Activated CD8-positive, alpha-beta memory T cell treated with anti-CD3 and anti-CD28 coated beads, Interleukin-2, amount 10 ng/mL, durations not matched to agents 7 days and 5 days (primary cell): ENCODE measurements at places on chromosomes 5 and 9. TPM values are rescaled to one million over a fixed set of nuclear protein-coding genes. Genes with fewer than 3 reads are reported as not detected.
A peak's percentile ranks its signal among the peaks of the same experiment; 100 is the strongest.

Gene OLFM1
- total RNA-seq = not detected

Gene PCDH12
- 0.19 TPM for total RNA-seq

Gene IRX1
- not detected for total RNA-seq

- H3K36me3 ChIP-seq = no peaks in the 10 kb centered on the region
- H3K4me1 ChIP-seq = no peaks in the 10 kb centered on the region
- H3K4me3 ChIP-seq = no peak overlapping the region
- no peak for DNase-seq
Measured at GRCh38 chr9:93247099-93247865, 63.3 kb downstream of the WNK2 start.

DNA sequence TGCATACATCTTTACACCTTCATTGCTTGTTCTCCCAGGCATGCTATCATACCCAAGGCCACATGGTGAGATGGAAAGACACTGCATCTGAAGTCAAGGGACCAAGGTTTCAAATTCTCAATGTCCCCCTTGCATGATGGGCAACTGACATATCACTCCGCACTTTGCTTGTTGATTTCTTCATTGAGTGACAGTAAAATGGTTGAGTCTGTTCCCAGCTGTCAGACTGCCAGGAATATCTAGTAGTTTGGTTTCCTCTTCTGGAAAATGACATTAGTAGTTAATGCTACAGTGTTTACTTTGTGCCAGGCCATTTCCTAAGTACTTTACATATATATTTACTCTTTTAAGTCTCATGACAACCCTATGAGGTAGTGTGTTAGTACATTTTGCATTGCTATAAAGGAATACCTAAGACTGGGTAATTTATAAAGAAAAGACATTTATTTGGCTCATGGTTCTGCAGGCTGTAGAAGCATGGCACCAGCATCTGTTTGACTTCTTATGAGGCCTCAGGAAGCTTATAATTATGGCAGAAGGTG is 114.4 kb downstream of the PCSK1 start:
- no peak for DNase-seq
- peaks cover 9% of the 10 kb centered on the region for H3K27me3 ChIP-seq
- no peak overlapping the region for H3K27ac ChIP-seq
- H3K4me3 ChIP-seq = no peak overlapping the region
- no peaks in the 10 kb centered on the region for H3K4me1 ChIP-seq
- no peaks in the 10 kb centered on the region for H3K36me3 ChIP-seq

DNA sequence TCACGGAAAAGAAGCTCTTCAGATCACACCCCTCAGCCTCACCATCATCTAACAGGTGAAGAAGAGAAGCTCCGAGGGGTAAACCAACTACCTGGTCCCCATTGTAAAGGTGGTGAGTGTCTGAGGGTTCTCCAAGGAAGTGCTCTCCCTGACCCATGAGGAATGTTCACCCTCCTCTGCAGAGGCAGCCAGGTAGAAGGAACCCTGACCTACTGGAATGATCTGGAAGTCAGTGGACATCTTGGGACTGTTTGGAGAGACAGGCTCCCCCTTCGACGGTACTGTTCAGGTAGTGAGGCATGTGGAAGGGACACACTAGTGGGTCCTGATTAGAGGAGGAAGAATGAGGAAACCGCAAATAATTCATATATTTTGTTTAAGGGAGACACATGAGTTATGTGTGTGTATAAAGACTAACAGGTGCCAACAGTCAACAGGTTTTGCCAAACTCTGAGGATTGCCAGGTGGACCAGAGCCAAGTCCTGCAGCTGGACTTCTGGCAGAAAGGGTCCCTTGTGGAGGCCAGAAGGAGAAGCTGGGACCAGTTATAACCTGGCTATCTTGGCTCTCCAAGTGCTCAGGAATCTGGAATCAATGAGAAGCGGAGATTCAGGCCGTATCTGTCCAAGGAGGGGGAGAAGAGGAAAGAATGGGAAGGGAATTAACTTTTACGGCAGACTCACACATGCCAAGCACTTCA is 3.0 kb upstream of the ZBTB34 start:
- H3K27me3 ChIP-seq = peaks cover 41% of the 10 kb centered on the region
- H3K36me3 ChIP-seq = no peaks in the 10 kb centered on the region
- no peak overlapping the region for H3K27ac ChIP-seq
- DNase-seq = no peak

DNA sequence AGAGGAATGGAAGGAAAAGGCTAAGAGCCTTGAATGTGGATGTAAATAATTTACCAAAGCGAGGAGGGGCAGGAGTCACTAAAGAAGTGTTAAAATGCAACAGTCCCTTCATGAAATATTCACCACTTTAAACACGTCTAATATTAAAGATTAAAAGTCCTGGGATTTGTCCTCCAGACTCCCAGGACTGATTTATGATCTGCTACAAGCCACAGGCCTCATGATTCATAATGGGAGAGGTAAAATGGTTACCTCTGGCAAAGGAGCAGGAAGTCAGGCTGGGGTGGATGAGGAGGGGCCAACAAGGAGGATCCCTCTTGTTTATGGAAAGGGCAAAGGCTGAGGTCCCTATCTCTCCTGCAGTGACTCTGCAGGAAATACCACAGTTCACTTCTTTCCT is 292.4 kb downstream of the TRIM32 start:
- no peak overlapping the region for H3K4me3 ChIP-seq
- H3K4me1 ChIP-seq = no peaks in the 10 kb centered on the region

Gene LOX
- total RNA-seq = not detected

GRCh38 chr9:37914701-37915358 is 10.9 kb upstream of the SLC25A51 start:
- DNase-seq = no peak
- H3K4me3 ChIP-seq = no peak overlapping the region
- no peak overlapping the region for H3K27ac ChIP-seq
- peaks cover 2% of the 10 kb centered on the region for H3K4me1 ChIP-seq
- no peaks in the 10 kb centered on the region for H3K27me3 ChIP-seq

- no peak for DNase-seq
- no peaks in the 10 kb centered on the region for H3K27me3 ChIP-seq
- H3K4me3 ChIP-seq = no peak overlapping the region
- H3K36me3 ChIP-seq = peaks cover 6% of the 10 kb centered on the region
- H3K4me1 ChIP-seq = peaks cover 14% of the 10 kb centered on the region
- no peak overlapping the region for H3K27ac ChIP-seq
Measured at GRCh38 chr5:154293219-154293618, 102.7 kb downstream of the GALNT10 start.

Gene ENTREP1
- total RNA-seq = not detected

Gene CATSPER3
- 0.82 TPM for total RNA-seq

DNA sequence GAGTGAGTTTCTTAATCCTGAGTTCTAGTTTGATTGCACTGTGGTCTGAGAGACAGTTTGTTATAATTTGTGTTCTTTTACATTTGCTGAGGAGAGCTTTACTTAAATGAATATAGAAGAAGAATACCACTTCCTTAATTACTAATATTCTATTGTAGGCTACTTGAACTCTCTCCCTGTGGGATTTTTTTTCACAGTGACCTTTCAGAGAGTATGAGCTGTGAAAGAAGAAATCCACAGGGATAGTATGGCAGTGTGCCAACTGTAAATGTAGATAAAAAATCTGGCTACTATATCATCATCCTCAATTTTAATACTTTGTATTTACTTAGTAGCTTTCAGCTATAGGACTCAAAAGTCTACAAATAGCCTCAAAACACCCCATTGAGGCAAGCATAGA is 67.3 kb downstream of the COMMD10 start:
- peaks cover 3% of the 10 kb centered on the region for H3K36me3 ChIP-seq
- DNase-seq = no peak
- no peak overlapping the region for H3K27ac ChIP-seq
- no peaks in the 10 kb centered on the region for H3K4me1 ChIP-seq
- H3K4me3 ChIP-seq = no peak overlapping the region

Gene OR1K1
- total RNA-seq = not detected

GRCh38 chr5:5685737-5686136 is 263.3 kb downstream of the ICE1 start:
- no peaks in the 10 kb centered on the region for H3K36me3 ChIP-seq
- no peak overlapping the region for H3K27ac ChIP-seq
- DNase-seq = no peak
- H3K27me3 ChIP-seq = peaks cover 10% of the 10 kb centered on the region
- no peaks in the 10 kb centered on the region for H3K4me1 ChIP-seq

- no peaks in the 10 kb centered on the region for H3K36me3 ChIP-seq
- no peak overlapping the region for H3K4me3 ChIP-seq
- no peak for DNase-seq
- no peaks in the 10 kb centered on the region for H3K4me1 ChIP-seq
Measured at GRCh38 chr9:107592424-107592823, 102.9 kb upstream of the KLF4 start.

GRCh38 chr5:163439092-163439425 is 1.7 kb downstream of the CCNG1 start:
- peaks cover 37% of the 10 kb centered on the region for H3K4me1 ChIP-seq
- H3K27ac ChIP-seq = peak overlapping the region; percentile 52
- peaks cover 43% of the 10 kb centered on the region for H3K36me3 ChIP-seq
- peak overlapping the region; percentile 92 for H3K4me3 ChIP-seq

DNA sequence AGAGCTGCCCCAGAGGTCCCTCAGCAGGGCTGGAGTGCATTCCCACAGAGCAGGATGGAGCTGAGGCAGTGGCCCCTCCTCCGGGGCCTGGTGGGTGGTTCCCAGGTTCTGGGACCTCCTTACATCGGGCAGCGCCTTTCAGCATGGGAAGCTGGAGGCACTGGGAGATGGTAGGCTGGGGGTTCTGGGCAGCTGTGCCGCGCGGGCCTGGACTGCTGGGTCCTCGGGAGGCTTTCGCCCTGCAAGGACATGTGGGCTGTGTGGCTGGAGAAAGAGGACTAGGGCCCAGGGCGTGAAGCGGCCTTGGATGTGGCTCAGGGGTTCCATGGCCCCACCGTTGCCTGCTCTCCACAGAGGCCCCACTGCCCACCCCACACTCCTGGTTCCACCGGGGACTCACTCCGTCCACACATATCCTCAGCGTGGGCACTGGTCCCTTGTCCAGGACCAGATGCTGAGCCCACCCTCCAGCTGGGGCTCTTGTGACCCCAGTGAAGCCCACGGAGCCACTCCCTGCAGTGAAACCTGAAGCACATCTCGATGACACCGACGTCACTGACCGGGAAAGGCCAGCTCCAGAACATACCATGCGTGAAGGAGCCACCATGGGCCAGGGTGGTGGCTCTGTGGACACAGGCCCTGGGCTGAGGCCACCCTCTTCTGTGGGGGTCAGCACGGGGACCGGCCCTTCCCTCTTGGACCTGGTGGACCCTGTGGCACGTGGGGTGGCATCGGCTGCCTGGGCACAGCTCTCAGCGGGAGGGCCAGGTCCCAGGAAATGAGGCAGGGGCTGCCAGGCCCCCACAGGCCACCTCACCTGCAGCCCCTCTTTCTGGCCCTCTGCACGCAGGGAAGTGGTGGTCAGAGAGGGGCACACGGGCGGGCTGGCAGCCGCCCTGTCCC is 31.5 kb upstream of the NKD2 start:
- peaks cover 10% of the 10 kb centered on the region for H3K27me3 ChIP-seq
- peaks cover 19% of the 10 kb centered on the region for H3K4me1 ChIP-seq
- no peak overlapping the region for H3K27ac ChIP-seq
- no peak overlapping the region for H3K4me3 ChIP-seq

GRCh38 chr5:34551911-34552433 is 104.2 kb upstream of the RAI14 start:
- no peaks in the 10 kb centered on the region for H3K4me1 ChIP-seq
- H3K27ac ChIP-seq = no peak overlapping the region
- peaks cover 6% of the 10 kb centered on the region for H3K27me3 ChIP-seq
- DNase-seq = no peak

- H3K36me3 ChIP-seq = peaks cover 1% of the 10 kb centered on the region
- no peak overlapping the region for H3K27ac ChIP-seq
- no peaks in the 10 kb centered on the region for H3K4me1 ChIP-seq
Measured at GRCh38 chr5:154369682-154370081, 76.1 kb upstream of the SAP30L start.

- peaks cover 5% of the 10 kb centered on the region for H3K27me3 ChIP-seq
- H3K27ac ChIP-seq = no peak overlapping the region
- DNase-seq = no peak
Measured at GRCh38 chr9:97176206-97176605, 131.3 kb upstream of the CCDC180 start.

DNA sequence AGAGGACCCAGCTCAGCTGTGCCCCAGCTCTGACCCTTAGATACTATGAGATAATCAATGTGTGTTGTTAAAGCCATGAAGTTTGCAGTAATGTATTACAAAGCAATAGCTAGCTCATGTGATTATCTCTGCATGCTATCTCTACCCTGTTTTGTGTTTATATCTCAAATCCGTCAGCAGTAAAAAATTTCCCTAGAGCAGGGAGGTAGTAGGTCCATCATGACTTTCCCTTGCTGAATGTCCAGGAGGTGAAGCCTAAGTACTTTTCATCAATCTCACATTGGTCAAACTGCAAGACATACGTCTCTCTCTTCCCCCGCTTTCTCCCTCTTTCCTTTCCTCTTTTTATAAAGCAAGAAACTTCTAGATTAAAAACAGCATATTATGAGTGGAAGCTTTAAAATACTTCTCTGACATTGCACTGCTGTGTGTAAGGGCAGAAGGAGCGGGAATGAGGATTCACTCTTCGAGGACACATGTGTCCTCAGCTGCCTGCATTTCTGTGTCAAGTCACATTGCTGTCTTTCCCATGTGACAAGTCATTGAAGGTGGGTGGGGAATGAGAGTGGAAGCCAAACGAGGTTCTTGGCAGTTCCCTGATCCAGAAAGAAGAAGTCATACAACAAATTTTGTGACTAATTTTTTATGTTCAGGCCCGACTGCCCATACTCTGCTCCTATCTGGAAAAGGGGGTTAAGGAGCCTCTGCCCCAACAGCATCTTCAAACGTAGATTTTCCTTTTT is 93.1 kb upstream of the RETREG1 start:
- peaks cover 6% of the 10 kb centered on the region for H3K27me3 ChIP-seq
- H3K36me3 ChIP-seq = no peaks in the 10 kb centered on the region
- no peak overlapping the region for H3K4me3 ChIP-seq

DNA sequence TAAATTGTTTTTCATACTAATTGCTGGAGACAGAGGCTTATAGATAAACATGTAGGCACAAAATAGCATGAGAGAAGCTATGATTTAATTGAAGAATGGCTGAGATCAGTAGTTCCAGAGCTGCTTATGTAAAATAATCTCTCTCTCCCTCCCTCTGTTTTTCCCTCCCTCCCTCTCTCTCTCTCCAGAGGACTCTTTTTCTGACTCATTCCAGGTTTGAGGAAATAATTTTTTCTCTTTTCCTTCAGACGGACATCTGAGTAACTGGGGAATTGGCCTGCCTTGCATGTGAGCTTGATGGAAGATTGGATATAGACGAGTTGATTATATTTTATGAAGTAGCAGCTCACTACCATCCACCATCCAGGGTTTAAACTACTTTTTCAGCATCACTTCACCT is 35.5 kb downstream of the KCTD16 start:
- H3K36me3 ChIP-seq = no peaks in the 10 kb centered on the region
- no peak for DNase-seq
- peaks cover 6% of the 10 kb centered on the region for H3K4me1 ChIP-seq
- no peak overlapping the region for H3K27ac ChIP-seq

- H3K4me1 ChIP-seq = peaks cover 81% of the 10 kb centered on the region
- H3K27ac ChIP-seq = peak overlapping the region; percentile 92
- no peak for DNase-seq
- H3K36me3 ChIP-seq = peaks cover 11% of the 10 kb centered on the region
- H3K27me3 ChIP-seq = no peaks in the 10 kb centered on the region
- H3K4me3 ChIP-seq = peak overlapping the region; percentile 50
Measured at GRCh38 chr9:93464876-93465275, 11.5 kb upstream of the FAM120AOS start.

- no peak overlapping the region for H3K27ac ChIP-seq
- H3K4me1 ChIP-seq = no peaks in the 10 kb centered on the region
- DNase-seq = no peak
Measured at GRCh38 chr9:6818292-6818922, 60.6 kb downstream of the KDM4C start.

Gene NPDC1
- 55.6 TPM for total RNA-seq
